ENCODE measurements at places on chromosomes 12 and 14.

- DNase-seq = no peak
Measured at GRCh38 chr12:113476176-113476986, 4.7 kb upstream of the LHX5 start.

DNA sequence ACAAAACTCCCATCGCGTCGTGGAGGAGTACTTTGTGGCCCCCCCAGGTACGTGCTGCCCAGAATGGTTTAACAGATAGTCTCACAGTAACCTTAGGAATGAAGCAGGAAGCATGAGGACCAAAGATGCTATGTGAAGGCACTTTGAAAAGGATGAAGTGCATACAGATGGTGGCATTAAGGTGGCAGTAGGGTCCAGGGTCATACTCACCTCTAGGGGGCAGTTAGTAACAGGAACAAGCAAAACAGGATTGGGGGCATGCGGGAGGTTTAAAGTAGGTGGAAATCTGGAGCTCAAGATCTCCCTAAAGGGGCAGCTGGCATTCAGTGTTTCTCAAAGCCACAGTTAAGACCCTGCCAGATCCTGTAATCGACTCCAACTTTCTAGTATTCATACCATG, 10.9 kb downstream of the GATC start:
- peak; percentile 29 for DNase-seq

GRCh38 chr14:100975671-100976070, 72.1 kb upstream of the RTL1 start:
- no peak for DNase-seq

- peak; percentile 5 for DNase-seq
Measured at GRCh38 chr12:93059925-93060665, 131.0 kb upstream of the EEA1 start.

- DNase-seq = no peak
Measured at GRCh38 chr12:128662101-128662500, 161.7 kb downstream of the SLC15A4 start.

DNA sequence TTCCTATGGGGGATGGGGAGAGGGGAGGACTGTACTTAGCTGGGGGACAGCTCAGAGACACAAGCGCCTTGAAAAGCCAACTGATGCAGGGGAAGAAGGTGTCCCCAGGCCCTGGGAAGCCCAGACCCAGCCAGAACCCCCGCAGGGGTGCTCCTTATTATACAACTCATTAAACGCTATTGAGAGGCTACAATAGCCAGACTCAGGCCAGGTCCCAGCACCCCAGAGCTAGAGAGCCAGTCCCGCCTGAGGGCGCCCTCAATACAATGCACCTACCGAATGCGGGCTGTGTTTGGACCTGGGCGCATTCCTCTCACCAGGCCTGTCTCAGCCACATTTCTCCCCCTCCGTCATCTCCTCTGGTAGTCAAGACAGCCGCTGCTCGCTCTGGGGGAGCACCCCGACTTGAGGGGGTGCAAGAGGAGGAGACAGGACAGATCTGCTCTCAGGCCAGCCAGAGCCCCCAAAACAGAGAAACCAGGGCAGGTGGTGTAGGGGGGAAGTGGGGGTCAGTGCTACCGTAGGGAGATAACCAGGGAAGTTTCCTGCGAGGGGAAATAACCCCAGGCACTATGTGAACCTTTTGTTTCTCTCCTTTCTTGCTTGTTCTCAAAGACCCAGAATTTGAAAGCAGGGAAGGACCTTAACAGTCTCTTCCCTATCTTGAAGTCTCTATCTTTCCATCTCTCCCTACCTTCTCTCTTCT, 6.1 kb upstream of the ASIC1 start:
- DNase-seq = no peak

GRCh38 chr14:66008631-66009030, 477.5 kb upstream of the CCDC196 start:
- DNase-seq = no peak

GRCh38 chr12:4261655-4262054, 11.9 kb upstream of the CCND2 start:
- no peak for DNase-seq

- no peak for DNase-seq
Measured at GRCh38 chr14:71262441-71262840, 355.2 kb downstream of the PCNX1 start.

DNA sequence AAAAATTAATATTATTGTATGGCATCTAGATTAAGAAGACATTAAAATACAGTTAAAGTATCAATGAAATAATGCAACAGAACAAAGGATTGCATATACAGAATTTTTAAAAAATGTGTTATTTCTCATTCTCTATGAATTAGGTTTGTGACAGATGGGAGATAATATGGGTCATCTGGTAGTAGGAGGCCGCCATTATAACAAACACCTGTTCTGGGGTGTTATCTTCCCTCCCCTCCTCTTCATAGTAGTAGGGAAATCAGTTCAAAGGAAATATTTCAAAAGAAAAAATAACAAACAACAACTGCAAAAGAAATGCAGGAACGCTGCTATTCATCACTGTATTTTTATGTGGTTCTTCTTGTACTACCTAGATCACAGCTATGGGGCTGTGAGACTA, 187.0 kb upstream of the ATP2B1 start:
- DNase-seq = no peak

GRCh38 chr12:119225454-119225853, 46.7 kb downstream of the HSPB8 start:
- no peak for DNase-seq

GRCh38 chr12:98509063-98509462, 6.3 kb upstream of the TMPO start:
- no peak for DNase-seq

DNA sequence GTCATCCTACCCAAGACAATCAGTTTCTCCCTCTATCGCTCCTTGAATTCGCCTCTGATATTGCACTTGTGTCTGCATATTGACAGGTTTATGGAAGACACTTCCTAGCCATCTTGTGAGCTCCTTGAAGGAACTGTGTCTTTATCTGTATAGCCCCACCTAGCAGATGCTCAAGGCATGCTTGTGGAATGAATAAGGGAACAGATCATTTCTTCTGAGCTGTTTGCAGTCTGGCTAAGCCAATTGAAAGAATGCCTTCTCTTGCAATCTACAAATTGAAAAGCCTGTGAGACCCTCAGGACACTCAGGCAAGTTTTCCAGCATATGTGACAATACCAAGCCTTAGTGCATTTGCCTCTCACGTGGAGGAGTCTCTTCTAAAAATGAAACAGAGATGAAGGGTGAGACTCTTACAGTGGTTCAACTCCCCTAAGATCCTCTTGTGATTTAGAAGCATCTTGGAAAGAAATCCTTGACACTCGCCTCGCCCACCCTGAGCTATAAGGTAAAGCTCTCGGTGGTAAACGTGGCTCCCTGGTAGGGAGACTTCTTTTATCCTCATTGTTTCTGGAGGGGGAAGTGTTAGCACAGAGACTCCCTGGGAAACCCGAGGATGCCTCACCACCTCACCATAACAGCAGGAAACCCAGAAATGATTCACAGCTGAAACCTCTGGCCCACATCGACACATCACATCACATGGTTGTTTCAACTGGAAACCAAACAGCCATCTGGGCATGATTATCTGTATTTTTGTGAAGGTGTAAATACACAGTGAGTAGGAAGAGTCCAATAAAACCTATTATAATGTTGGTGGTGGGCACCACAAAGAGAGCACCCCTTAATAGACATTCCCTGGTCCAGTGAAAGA, 112.3 kb upstream of the BCL2L14 start:
- peak; percentile 78 for DNase-seq

GRCh38 chr12:128025589-128026245, 241.3 kb upstream of the TMEM132C start:
- DNase-seq = no peak

GRCh38 chr12:124599074-124599999, 31.9 kb upstream of the NCOR2 start:
- no peak for DNase-seq

GRCh38 chr12:103758310-103759089, 82.5 kb downstream of the NT5DC3 start:
- no peak for DNase-seq

DNA sequence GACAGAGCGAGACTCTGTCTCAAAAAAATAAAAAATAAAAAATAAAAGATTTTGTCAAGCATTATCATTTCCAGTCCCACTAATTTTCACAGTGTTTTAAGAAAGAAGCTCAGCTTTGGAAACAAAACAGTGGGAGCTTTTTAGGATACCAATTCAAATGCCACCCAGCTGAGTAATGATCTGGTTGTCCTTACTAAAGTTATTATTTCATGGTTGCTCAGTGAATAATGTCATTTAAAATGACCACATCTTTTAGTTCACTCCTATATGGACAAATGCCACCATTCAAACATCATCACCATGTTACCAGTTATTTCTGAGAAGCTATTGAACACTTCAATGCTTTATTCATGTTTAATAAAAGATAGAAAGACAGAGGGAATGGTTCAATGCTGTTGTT, 365.0 kb downstream of the CCER1 start:
- no peak for DNase-seq

DNA sequence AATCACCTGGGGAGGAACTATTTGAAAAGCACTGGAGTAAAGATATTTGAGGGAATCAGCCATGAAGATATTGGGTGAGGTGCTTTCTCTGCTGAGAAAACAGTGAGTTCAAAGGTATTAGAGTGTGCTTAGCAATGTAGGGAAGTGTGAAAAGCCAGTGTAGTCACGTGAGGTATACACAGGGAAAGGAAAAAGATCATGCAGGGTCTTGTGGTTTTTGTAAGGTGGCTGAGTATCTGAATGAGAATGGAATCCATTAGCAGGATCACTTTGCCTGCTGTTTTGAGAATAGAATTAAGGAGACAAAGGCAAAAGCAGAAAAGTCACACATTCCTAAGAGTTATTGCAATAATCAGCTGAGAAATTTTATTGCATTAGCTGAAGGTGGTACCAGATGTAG, 193.0 kb downstream of the PIK3C2G start:
- DNase-seq = no peak

GRCh38 chr12:90455756-90456155, 499.2 kb downstream of the CCER1 start:
- no peak for DNase-seq

GRCh38 chr12:22407397-22407796, 72.9 kb upstream of the ST8SIA1 start:
- DNase-seq = no peak

DNA sequence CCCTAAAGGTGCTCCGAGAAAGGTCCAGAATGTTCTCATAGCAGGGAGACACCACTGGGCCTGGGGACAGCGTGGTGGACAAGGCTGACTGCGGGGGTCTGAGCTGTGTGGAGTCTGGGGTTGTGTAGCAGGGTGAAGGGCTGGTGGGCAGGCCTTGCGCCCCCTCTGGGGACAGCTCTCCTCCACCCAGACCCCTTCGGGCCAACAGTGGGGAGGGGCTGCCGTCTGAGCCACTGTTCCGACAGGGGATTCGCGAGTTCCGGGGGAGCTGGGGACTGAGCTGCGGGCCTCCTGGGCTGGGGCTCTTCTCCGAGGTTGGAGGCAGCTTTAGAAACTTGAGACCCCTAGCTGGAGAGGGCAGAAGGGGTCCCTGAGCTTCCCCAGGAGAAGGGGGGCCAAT, 32.1 kb downstream of the NCKAP5L start:
- no peak for DNase-seq

DNA sequence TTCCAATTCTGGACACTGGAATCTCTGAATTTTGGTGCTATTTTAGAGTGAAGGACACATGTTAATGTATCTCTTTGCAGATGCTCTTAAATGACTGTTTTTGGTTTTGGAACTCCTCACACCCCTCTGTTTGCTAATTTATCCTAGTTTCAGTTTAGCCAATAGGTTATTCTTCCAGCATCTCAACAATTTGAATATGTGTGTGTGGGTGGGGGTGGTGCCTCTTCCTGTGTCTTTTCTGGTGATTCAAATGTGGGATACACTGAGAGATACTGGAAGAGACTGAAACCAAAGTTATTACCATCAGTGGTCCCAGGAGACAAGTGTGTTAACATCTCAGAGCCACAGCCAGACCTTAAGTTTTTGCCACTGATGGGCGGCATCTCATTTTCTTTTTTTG, 1317.4 kb upstream of the TMEM132C start:
- no peak for DNase-seq

GRCh38 chr12:126742241-126742641, 1524.7 kb upstream of the TMEM132C start:
- no peak for DNase-seq

DNA sequence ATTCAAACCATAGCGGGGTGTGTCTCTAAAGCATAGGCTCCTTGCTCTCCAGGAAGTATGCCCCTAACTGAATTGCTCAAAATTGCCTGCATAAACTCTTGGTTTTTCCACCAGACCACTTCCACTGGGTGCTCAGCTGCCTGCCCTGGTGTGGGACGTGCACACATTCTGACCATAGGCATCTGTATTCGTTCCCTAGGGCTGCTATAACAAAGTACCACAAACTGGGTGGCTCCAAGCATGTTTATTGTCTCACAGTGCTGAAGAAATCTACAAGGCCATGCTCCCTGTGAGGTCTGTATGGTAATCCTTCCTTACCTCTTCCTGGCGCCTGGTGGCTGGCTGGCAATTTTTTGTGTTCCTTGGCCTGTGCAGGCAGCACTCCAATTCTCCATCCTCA, 16.4 kb upstream of the GALNT6 start:
- no peak for DNase-seq

- no peak for DNase-seq
Measured at GRCh38 chr12:32988982-32989381, 92.4 kb upstream of the PKP2 start.

DNA sequence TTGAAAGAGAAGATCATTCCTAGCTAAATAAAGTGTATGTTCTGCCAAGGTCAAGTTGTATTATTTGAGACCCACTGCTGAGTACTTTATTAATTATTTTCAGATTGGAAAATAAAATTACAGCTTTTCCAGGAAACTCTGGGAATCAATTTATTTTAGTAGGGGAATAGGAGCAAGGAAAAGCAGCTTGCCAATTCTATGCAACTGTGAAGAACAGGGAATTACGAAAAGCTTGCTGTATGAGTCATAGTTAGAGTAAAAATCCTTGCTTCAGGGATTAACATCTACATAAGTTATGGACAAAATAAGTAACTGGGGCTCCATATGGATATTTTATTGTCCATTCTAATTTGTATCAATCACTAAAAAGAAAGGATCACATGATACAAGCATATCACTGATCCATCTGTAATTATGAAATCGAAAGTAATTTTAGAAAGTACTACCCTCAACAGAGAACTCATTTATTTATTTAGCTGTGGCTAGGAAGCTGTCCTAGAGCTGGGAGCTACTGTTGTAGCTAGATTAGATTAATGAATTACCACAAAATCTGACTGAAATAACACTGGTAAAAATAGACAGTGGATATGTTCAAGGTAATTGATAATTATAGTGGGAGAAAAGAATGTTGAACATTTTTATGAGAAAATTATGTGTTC, 303.5 kb upstream of the NPAS3 start:
- DNase-seq = peak; percentile 1
